ENCODE measurements at places on chromosomes 4 and X.

DNA sequence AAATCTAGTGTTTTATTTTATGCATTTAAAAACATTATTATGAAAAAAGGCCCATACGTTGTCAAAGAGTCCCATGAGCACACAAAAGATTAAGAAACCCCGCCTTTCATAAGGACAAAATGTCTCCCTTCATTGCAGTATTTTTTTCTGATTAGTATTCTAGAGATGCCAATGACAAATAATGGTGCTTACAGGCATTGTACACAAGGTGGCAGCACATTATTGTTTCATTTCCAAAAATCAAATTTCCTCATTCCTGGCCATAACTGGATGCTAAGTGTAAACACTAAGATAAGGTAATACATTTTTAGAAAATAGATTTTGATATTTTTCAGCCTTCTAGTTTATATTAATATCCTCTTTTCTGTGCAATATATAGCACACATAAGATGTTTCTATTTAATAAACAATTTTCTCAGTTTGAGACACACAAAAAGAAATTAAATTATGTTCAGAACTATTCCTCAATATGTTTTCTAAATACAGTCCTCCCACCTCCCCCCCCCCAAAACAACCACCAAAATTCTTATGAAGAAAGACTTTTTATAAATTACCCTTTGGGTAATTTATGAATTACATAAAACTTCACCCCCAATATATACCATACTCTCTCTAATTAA lies 47.7 kb downstream of the TIGD2 start:
- DNase-seq = peak; percentile 70

GRCh38 chr4:153668647-153669046 lies 15.4 kb upstream of the TLR2 start:
- DNase-seq = peak; percentile 43

GRCh38 chr4:43189741-43190140 lies 297.2 kb downstream of the GRXCR1 start:
- no peak for DNase-seq

DNA sequence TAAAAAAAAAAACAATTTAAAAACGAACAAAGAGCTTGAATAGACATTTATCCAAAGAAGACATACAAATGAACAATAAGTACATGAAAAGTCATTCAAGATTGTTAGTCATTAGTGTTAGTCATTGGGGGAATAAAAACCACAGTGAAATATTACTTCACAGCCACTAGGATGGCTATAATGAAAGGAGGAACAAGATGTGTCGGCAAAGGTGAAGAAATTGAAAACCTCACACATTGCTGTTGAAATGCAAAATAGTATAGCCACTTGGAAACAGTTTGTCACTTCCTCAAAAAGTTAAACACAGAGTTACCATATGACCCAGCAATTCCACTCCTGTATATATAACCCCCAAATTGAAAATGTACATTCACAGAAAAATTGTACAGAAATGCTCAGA lies 45.2 kb upstream of the SLC39A8 start:
- DNase-seq = peak; percentile 40

- DNase-seq = peak; percentile 5
Measured at GRCh38 chrX:724256-724655, 93.7 kb downstream of the SHOX start.

GRCh38 chr4:162838671-162839070 lies 328.0 kb downstream of the NAF1 start:
- no peak for DNase-seq

GRCh38 chr4:186943411-186943810 lies 219.8 kb upstream of the FAT1 start:
- DNase-seq = no peak

GRCh38 chr4:163810755-163811154 lies 316.3 kb downstream of the TMA16 start:
- no peak for DNase-seq

All from fibroblast of the aortic adventitia (primary cell).